Upper lobe of right lung (tissue), 1 donor: ENCODE measurements at places on chromosomes 1 and 21.

- no peak for DNase-seq
These were observed 80.2 kb downstream of the ADSS2 start for GRCh38 chr1:244371242-244372141.

GRCh38 chr1:111717450-111717849 lies 21.7 kb downstream of the INKA2 start:
- no peak for DNase-seq

- DNase-seq: peak; percentile 77
These were observed 2.1 kb upstream of the SELENON start for GRCh38 chr1:25797939-25798338.

DNA sequence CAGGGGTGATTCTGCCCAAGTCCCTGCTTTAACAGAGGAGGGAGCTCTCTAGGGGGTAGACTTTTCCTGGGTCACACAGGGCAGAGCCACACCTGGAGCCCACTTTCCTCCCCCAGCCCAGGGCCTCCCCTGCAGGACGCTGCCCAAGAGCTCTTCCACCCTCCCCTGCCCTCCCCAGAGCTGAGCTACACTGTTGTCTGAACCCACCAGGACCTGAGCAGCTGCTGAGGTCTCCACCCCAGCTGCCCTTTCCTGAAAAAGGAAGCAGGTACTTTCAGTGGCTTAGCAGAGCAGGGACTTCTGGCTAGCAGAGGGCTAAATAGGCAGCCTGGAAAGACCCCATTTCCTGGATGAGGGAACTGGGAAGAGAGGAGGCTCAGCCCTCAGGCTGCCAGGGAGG lies 169.3 kb upstream of the ETV3 start:
- DNase-seq: no peak
